RWPE1 (cell line): ENCODE measurements at places on chromosomes 6 and 20.

DNA sequence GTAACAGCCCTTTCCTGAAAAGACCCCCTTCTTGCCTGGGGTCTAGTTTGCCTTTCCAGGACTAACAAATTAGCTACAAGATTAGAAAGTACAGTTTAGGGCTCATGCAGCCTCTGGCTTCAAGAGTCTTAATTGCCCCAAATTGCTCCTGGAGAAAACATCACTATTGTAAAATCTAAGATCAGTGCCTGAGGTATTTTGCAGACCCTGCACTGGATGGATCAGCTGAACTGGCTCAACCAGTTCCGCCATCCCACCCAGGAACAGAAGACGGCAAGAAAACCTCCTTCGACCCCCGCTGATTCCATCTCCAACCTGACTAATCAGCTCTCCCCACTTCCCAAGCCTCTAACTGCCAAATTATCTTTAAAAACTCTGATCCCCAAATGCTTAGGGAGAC lies 236.5 kb upstream of the KCNG1 start:
- DNase-seq, result no peak

DNA sequence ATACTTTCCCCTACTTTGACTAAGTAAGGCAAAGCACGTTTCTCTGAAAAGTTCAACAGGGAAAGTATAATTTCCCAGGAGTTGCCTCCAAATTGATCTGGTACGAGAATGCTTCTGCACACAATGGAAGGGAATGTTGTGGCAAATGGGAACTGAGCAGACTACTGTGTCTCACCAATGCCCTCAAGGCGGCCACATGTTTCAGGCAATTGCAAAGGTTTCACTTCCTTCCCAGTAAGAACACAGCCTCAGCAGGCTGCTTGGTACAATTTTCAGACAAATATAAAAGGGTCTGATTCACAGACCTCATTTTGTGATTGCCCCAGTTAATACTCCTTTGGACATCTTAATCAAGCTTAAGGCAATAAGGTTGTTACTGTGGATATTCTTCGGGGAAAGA lies 71.2 kb downstream of the KIAA0319 start:
- DNase-seq, result no peak

GRCh38 chr6:98957450-98957849 lies 9.7 kb upstream of the FBXL4 start:
- peak; percentile 41 for DNase-seq

GRCh38 chr20:38126146-38126921 lies 38.7 kb downstream of the TGM2 start:
- DNase-seq, result no peak

DNA sequence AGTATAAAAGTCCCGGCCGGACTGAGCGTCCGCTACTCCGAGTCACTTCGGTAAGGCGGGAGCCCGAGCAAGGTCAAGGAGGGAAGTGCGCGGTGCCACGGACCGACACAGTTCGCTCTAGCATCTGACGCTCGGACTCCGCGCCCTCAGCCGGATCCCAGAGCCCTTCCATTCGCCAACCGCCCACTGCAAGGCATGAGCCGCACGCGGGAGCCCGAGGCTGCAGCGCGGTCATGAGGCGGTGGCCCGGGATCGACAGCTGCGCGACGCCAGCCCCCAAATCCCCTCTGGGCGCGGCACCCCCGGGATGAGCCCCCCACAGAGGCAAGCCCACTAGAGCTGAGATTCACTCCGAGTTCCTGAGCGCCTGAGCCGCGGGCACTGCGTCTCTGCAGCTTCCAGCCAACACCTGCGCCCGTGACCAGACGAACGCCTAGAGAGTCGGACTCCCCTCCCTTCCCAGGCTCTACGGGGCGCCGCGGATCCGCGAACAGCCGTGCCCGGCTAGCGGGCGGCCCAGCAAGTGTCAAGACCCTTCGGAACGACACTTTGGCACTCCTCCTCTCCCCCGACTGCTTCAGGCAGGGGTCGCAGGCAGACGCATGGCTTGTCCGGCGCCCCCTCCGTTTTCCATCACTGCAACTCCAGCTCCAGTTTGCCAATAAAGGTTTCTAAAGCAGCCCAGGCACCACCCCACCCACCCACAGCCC lies 725 bp upstream of the ISM1 start:
- peak; percentile 32 for DNase-seq

- DNase-seq, result no peak
These were observed 242.5 kb downstream of the LRFN2 start for GRCh38 chr6:40344566-40345167.
